ENCODE measurements at places on chromosomes 3 and 15. TPM values are rescaled to one million over a fixed set of nuclear protein-coding genes. Genes with fewer than 3 reads are reported as not detected.

DNA sequence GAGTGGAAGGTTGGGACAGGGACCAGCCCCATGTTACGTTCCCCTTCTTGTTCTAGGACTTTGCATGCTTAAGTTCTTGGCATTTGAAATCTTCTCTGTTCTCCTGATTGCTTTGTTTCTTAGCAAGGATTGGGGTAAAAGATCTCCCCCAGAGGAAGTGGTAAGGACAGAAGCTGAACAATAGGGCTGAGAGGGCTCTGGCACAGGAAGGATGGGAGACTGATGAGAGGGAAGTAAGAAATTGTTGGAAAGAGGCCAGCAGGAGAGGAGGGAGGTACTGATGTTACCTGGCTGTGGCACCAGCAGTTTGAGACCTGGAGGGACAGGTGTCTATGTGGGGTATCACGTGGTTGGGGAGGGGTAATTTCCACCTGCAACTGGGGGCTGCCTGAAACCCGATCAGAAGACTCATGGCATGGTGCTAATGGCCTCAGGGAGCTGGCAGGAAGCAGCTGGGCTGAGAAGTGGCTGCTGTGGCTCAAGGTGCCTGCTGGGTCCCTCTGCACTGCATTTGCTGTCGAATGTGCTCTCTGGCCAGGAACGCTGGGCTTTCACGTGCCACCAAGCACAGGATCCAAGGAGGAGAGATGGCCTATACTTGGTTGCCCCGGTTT is 108.4 kb downstream of the LSM3 start:
- DNase-seq: no peak

PLS1 gene
- total RNA-seq: 0.82 TPM

TRIM71 gene
- total RNA-seq: not detected

- no peak for DNase-seq
Observed at GRCh38 chr15:88622605-88622975, 1.4 kb downstream of the AEN start.

GRCh38 chr3:56355570-56356185 is 112.6 kb downstream of the ERC2 start:
- DNase-seq: no peak

SKOR1 gene
- 0.19 TPM for total RNA-seq

DNA sequence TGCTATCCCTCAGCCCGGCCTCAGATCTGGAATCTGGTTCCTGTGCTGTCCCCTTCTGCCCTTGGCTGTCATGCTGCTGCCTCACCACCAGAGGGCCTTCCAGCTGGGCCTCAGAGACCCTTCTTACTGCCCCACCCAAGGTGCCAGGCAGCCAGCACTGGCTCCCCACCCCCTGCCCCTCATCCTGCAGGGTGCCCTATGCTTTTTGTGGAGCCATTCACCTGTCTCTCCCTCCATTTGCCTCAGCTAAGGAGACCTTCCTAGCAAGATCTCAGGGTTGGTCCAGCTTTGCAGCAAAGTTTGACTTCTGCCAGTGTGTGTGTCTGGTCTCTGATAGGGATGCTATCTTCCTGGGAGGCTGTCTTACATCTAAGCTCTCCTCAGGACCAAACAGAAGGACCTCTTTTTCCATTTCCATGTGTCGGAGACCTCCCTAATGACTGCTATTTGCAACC is 1.9 kb upstream of the VWA5B2 start:
- DNase-seq: no peak

GRCh38 chr3:46883054-46883829 is 5.7 kb downstream of the PTH1R start:
- no peak for DNase-seq

- no peak for DNase-seq
Observed at GRCh38 chr3:132064114-132064513, 29.3 kb upstream of the CPNE4 start.

GRCh38 chr3:123720638-123721037 is 135.8 kb upstream of the HACD2 start:
- no peak for DNase-seq

TMC3 gene
- not detected for total RNA-seq

DNA sequence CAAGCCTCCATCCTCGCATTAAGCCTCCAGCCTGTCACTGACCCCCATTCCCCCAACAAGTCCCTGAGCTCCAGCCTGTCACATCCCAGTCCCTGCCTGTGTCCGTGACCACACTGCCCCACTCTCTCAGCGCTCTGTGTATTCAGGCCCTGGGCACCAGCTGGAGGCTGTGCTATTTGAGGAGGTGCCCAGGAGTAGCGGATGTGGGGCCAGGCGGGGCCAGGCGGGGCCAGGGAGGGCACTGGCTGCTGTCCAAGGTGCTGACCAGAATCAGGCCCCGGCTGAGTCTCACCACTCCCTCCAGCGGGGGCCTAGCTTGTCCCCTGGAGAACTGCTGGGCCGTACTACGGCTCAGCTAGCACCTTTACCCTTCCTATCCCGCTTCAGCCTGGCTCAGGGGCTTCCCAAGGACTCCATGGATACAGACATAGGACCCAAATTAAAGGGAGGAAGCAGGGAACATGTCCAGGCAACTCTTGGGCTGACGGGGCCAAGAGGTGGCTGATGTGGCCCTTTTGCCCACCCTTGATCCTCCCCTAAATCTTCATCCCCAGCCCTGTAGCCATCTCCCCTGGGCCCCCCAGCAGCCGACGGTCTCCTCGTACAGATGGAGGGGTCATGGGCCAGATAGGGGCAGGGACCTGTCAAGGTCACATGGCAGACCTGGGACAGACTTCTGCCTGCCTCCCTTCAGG is 1.1 kb downstream of the HHATL start:
- DNase-seq: no peak

- no peak for DNase-seq
Observed at GRCh38 chr3:192890347-192891335, 27.0 kb downstream of the MB21D2 start.

GRCh38 chr3:63089007-63089750 is 188.9 kb upstream of the SYNPR start:
- no peak for DNase-seq

SLC51A gene
- not detected for total RNA-seq

GOLGA8O gene
- total RNA-seq: not detected

DNA sequence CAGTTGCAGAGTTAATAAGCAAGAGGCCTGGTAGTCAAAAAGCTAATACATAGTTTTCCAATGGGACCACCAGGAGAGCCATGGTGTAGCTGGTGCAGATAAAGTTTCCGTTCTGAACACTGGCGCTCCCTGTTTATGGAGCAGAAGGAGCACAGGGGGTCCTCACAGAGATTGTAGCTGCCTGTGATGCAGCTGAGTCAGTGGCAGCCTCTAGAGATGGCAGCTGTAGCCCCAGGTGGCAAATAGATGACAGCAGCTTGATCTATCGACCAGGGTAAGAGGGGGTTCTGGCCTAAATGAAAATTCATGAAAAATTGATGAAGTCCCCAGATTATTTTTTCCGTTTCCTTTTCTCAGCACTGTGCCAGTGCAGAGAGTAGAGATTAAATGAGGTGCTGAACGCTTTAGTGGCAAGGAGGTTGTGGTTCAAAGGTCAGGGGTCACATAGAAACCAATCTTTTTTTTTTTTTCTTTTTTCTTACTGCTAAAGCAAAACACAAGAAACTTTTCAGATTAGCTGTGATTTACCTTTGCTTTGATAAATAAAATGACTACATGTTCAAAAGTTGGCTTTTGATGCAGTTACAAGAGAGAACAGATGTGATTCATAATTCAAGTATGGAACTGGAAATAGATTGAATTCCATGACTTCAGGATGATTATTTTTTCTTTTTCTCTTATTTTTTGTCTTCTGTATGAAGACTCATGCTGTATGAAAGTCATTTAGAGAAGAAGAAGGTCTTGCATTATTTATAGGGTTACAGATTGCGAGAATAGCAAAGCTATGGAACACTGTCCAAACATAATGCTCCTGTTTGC is 63.3 kb downstream of the ROBO2 start:
- no peak for DNase-seq

RARB gene
- 17.6 TPM for total RNA-seq

DNA sequence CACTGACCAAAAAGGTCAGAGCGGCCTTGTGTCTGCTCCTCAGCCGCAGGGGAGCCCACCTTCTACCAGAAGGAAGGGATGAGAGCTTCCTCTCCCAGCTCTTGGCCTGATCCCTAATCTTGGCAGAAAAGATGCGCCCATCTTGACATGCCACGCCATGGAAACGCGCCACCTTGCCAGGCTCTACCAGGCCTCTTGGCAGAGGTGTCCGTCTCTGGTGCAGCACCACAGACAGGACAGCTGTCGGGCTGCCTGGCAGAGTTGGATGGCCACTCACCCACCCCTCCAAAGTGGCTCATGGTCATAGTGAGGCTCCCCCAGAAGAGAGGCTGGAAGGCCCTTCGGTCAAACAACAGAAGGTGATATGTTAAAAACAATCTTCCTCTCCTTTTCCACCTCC is 105.2 kb downstream of the LIPC start:
- DNase-seq: no peak

GRCh38 chr3:155512175-155512866 is 218.8 kb upstream of the STRIT1 start:
- no peak for DNase-seq

PFKFB4 gene
- 6.5 TPM for total RNA-seq

DNA sequence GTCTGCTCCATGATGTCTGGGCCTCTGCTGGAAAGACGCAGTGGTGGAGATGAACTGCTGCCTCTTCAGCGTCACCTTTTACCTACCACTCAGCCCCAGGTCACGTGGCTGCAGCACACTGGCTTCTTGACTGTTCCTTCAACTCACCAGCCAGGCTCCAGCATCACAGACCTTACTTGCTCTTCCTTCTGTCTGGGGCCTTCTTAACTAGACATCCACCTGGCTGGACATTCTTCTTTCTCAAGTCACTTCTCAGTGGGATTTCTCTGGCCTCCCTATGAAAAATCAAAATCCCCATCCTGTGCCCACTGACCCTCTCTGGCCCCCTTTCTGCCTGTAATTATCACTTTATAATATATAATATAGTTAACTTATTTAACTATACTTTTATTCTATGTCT is 29.7 kb upstream of the NSMCE3 start:
- DNase-seq: no peak

- no peak for DNase-seq
Observed at GRCh38 chr3:108462899-108463298, 47.5 kb downstream of the MYH15 start.

CYP8B1 gene
- not detected for total RNA-seq

DNA sequence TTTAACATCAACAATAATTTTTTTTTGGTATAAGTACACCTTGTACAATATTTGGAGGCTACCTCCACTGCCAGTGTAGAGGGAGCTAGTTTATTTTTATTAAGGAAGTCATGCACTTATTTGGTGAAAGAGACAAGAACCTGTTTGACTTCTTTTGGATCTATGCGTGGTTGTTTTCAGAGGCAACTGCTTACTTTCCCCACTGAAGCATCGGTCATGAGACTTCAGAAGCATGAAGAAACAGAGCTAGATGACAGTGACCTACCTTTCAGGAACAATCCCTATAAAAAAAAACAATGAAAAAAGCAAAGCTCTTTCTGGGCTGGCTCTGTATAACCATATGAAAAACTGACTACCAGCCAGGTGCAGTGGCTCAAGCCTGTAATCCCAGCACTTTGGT is 20.0 kb upstream of the ZNF148 start:
- no peak for DNase-seq

DNA sequence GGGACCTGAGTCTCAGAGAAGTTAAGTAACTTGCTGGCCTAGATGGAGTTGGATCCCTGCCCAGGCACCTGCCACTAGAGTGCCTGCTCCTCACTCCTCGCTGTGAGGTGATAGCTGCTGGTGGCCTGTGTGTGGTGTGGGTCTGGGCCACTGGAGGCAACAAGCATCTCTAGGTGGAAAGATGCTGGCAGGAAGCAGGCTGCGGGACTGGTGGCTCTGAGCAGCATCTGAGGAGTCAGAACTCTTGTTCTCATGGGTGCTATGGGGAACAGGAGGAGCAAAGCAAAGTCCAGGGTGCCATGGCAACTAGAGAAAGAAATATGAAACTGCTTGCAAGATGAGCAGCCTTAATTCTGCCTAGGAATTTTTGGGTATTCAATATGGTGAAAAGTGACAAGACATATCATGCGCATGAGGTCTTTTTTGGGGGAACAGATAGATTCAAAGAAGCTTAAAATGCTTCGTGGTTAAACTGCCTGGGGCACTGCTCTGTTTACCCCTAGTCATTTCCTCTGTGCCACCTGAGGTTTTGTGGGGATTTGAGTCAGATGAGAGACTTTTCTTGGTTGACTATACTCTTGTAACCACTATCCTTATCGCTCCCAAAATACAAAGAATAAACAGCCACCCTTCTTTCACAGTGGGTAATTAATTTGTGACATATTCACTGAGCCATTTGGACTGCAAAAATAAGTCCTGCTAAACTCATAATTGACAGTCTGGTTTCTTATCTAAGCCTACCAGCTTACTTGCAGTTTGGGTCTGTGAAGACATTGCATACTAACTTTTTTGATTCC is 50.3 kb downstream of the MED12L start:
- no peak for DNase-seq

DNA sequence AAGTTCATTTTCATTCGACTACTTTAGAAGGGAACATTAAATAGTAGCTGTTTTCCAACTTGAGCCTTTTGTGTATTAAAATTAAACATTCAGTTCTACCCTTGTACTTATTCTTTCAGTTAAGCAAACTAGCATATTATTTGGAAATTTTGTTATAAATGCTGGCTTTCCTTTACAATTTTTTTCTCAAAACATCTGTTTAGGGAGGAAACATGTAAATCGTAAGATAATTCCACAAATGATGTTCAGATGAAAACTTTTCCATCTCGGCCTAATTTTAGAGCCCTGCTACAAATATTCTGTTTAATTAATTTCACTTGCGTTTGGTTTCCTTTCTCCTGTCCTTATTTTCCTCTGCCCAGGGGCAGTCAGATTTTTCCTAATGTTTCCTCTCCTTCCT is 476.2 kb upstream of the RGMA start:
- no peak for DNase-seq

GRCh38 chr3:1852950-1853349 is 245.7 kb upstream of the CNTN4 start:
- no peak for DNase-seq

DNA sequence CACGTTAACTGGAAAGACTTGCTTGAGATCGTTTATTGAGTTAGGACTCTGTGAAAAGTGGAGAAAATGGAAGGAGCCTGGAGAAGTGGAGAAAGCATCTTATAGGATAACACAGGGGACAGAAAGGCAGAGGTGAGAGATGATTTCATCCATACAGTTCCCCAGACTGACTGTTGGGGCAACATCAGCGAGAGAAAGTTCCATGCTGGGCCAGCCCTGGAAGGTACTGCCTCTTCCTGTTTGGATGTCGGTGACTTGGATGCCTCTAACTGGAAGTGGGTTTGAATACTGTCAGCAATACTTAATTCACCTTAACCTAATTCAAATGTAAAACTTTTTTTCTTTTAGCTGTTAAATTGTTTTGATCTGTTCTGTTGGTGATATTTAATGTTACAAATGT is 32.3 kb downstream of the ATP13A5 start:
- DNase-seq: no peak

GPR149 gene
- not detected for total RNA-seq

DNA sequence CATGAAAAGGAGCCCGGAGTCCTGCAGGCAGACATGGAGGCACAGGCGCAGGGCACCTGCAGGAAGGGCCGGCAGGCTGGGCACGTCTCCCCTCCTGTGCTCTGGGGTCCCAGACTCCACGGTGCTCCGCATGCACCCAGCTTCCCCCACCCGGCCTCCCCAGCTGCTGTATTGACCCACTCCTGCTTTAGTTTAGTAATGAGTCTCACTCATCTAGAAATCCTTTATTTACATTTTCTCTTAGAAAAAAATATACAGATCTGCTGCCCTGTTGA is 8.5 kb downstream of the MESP2 start:
- DNase-seq: no peak

- no peak for DNase-seq
Observed at GRCh38 chr15:45224621-45225217, 27.3 kb upstream of the SLC28A2 start.

ROPN1 gene
- total RNA-seq: not detected
